ENCODE measurements at places on chromosomes 16 and 17. TPM values are rescaled to one million over a fixed set of nuclear protein-coding genes. Genes with fewer than 3 reads are reported as not detected.

GRCh38 chr16:22123146-22123545, 30.8 kb downstream of the VWA3A start:
- no peak for DNase-seq

DNA sequence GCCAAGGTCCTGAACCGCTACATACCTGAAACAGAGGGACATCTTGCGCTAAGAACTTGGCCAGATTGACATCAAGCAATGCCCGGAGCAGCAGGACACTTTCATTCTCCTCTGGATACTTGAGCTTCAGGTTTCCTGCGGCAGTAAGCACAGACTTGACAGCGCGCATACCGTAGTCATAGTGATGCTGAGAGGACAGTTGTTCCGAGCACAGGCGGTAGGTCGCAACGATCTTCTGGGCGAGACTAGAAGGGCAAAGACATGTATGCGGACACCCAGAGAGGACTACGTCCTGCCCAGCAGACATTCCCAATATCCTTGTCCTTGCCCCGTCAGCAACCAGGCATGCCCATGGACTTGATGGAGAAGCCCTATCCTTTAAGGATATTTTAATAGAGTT, 112.9 kb downstream of the DNAH3 start:
- no peak for DNase-seq

DNA sequence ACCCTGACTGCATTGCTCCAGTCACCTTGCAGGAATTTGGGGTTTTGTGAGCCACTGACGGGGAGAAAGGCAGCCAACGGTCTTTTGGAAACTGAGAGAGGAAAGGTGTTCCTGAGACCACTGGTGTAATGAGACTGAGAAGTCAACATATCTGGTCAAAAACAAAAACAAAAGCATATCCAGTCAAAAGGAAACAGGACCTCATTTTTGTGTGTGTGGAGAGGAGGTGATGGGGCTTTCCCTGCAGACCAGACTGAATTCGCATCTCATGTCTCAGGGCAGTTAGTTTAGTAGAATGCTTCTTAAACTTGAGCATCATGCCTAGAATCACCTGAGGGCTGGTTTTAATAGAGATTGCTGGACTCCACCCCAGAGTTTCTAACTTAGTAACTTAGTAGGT, 198.4 kb downstream of the COPRS start:
- DNase-seq = no peak

- no peak for DNase-seq
These were observed 131.2 kb upstream of the FAM20A start for GRCh38 chr17:68732301-68732749.

DNA sequence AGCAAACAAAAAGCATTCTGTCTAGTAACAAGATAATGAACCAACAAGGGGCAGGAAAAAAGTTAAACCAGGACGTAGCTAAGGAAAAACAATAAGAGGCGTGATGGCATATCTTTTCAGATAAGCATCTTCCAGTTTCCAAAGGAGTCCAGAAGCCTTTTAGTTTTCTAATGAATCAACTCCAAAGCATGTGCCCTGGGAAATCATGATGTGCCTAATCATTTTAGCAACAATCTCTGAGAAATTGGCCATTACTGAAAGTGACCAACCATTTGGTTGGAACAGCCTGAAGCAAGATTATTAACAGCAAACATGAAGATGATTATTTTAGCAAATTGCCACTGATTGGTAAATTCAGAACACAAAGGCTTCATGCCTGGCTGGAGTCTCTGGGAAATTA, 440.9 kb upstream of the MAF start:
- DNase-seq = no peak

- no peak for DNase-seq
These were observed 66.9 kb upstream of the ATF7IP2 start for GRCh38 chr16:10318798-10319500.

GRCh38 chr16:27400751-27401620, 988 bp upstream of the IL21R start:
- DNase-seq = no peak

DNA sequence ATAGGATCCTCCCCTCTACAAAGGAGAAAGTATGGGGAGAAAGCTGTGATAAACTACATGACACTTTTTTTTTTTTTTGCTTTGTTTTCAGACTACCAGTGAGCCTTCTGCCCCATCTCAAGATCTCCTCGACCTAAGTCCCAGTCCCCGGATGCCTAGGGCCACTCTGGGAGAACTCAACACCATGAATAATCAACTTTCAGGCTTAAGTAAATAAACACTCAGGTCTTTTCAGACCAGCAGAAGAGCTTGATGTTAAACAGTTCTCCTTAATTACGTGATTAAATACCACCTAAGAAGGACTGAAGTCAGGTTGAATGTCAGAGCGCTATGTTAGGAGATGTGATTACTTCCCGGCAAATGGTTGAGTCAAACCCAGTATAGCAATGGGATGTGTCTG, 31.4 kb downstream of the COX11 start:
- no peak for DNase-seq

DNA sequence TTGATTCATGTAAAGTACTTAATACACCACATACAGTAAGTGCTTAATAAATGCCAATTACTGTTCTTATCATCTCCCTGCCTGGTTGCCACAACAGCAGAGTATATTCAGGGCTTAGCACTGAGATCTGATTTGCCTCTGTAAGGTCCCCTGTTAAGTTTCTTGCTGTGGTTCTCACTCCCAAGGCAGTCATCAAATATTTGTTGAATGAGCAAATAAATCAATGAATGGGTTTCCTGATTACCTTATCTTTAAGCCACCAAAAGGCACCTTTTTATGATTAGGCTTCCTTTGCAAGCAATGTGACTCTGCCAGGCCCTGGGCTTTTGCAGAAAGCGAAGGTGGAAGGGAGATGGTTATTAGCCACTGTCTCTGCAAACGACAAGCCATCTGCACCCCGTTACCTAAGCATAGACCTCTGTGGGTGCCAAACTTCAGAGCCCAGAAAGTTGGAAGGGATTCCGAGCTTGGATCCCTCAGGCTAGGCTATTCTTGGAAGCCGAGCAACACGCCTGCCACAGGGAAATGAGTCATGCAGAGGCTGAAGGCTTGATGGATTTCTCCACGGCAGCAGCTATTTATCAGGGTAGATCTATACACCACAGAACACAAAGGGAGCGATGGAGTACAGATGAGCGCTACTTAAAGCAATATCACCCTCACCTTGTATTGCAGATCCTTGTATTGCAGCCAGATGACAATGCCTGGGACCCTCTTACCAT, 102.0 kb downstream of the GRIN2A start:
- peak; percentile 42 for DNase-seq

GRCh38 chr17:1967213-1967612, 57.9 kb downstream of the RTN4RL1 start:
- DNase-seq = no peak

GRCh38 chr17:77508047-77508715, 367.4 kb downstream of the SEC14L1 start:
- DNase-seq = peak; percentile 7

GRCh38 chr17:40671282-40671681, 6.3 kb upstream of the KRT222 start:
- DNase-seq = no peak

- no peak for DNase-seq
These were observed 1141.1 kb downstream of the CDH11 start for GRCh38 chr16:63980763-63981162.

DNA sequence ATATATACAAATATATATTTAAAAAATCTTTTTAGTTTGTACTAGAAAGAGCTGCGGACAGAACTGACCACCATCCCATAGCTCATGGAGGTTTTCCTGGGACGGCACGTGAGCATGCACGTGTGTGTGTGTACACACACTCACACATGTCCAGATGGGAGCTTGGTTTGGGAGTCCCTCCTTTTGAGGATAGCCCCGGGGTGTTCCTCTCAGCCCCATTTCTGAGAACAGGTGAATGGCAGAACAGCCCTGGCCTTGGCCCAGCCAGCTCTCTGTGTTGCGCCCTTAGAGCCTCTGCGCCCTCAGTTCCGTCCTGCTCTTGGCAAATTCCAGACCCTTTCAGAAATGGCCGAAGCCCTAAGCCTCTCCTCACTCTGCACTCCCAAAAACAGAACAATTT, 70.1 kb downstream of the AMFR start:
- peak; percentile 3 for DNase-seq

The MT4 gene
- not detected for total RNA-seq

The SCARF1 gene
- total RNA-seq = 33.2 TPM

The KRT16 gene
- total RNA-seq = not detected

The VASN gene
- total RNA-seq = 3.6 TPM

The MAF gene
- total RNA-seq = 92.6 TPM

Measured in uterus (tissue), 4 donors.